ENCODE measurements at places on chromosomes 12 and 14.
A peak's percentile ranks its signal among the peaks of the same experiment; 100 is the strongest.

GRCh38 chr14:88258021-88258420, 65.0 kb downstream of the KCNK10 start:
- DNase-seq, result no peak

GRCh38 chr12:63841571-63841970, 2.9 kb upstream of the SRGAP1 start:
- DNase-seq, result no peak

DNA sequence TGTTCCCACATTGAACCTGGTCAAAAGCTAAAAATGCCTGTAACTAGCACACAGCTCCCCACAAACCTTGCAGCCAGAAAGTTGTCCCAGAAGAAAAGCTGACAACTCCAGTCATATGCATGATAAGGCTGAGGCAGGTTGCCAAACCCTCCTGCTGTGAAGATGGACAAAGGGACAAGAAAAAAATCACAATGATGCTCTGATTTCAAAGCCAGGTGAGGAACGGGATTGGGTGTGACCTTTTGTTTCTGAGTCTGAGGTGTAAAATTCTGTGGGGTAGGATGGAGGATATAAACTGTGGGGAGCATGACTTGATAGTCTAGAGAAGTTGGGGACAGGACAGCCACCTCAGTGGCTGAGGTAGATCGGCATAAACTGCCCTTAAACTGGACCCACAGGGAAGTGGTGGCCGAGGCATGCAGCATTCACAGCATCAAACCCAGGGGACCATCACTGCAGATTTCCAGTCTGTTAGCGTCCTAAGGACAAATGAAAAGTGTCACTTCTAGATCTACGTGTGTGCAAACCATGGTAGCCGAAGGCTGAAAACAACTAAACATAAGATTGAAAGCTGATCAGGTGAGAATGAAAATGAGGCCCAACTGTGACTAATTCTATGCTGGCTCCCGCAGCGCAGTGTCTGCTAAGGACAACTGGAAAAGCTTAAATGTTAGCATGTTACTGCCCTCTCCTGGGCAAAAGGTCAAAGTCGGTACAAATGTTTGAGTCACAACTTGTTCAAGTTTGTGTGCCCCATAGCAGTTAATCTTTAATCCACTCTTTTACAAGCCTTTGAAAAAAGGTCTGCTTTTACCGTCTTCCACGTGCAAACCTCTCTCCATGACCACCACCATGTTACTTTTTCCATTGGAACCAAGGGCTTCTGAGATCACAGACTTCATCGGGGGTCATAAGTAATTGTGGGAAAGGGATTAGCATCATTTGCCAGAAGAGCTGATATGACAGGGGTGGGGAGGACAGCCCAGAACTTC, 39.8 kb downstream of the GRIN2B start:
- no peak for DNase-seq

- DNase-seq, result no peak
Measured at GRCh38 chr12:108800591-108800990, 56.8 kb downstream of the SSH1 start.

DNA sequence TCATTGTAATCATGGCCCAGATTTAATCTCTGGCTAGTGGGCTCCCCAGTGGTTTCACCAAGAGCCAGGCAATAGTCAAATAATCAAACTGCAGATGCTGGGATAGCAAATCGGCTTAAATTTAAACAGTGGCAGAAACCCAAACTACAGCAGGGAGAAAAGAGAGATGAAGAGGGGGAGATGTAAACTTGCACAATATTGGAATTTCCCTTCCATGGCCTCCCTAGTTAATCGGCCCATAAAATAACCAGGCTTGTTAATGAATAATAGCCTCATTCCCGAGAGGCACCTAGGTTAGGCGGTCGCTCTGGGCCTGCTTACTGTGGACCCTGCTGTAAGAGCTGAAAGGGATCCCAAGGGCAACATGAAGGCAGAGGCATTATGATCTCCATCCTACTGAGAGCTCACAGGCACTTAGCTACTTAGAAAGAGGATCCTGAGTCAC, 116.2 kb downstream of the NUAK1 start:
- DNase-seq, result no peak

- no peak for DNase-seq
Measured at GRCh38 chr12:33330940-33331339, 108.7 kb downstream of the SYT10 start.

GRCh38 chr12:4037747-4038312, 164.6 kb upstream of the PARP11 start:
- no peak for DNase-seq

GRCh38 chr12:27277846-27278260, 33.8 kb downstream of the STK38L start:
- no peak for DNase-seq

DNA sequence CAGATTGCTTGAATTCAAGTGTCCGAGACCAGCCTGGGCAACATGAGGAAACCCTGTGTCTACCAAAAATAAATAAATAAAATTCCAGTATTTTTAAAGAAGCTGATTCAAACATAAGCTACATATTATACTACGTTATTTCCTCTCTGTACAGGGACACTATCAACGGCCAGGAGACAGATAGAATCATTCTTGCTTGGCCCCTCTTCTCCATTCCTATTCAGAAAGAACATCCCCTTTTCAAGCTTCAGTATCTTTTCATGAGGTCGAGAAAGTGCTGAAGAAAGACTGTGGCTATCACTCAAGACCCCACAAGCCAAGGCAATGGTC, 314 bp upstream of the DHRS7 start:
- no peak for DNase-seq

GRCh38 chr14:65208548-65208947, 106.2 kb upstream of the MAX start:
- no peak for DNase-seq

- no peak for DNase-seq
Measured at GRCh38 chr12:52010152-52010622, 3.4 kb downstream of the TAMALIN start.

DNA sequence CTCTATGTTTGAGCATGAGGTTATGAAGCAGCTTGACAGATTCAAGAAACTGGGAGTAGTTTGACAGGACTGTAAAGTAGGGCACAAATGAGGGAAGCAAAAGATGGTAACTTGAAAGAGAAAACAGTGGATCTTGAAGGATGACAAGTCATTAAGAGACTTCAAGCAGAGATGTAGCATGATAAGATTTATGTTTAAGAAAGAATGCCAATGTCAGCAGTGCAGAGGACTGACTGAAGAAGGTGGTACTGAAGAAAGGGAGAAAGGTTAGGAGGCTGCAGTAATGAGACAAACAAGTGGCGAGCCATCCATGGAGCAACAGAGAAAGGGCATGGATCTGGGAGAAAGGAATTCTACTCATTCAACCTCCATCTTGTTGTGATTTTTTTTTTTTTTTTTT, 120.2 kb upstream of the RAP1B start:
- DNase-seq, result no peak

DNA sequence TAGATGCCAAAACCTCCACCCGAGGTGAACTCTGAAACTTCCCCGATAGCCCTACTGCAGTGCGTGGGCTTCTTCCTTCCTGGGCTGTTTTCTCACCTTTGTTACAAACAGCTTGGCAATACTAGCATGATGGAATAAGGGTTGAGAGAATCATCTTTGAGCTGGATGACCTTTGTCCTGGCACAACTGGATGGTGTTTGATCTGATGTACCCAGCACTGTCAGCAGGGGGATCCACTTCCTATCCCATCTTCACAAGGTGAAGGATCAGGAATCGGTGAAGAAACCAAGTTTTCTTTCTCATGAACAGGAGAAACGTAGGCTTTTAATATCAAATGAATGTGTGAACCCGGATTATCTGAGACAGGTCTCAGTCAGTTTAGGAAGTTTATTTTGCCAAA, 19.5 kb upstream of the LRRC10 start:
- DNase-seq, result no peak

DNA sequence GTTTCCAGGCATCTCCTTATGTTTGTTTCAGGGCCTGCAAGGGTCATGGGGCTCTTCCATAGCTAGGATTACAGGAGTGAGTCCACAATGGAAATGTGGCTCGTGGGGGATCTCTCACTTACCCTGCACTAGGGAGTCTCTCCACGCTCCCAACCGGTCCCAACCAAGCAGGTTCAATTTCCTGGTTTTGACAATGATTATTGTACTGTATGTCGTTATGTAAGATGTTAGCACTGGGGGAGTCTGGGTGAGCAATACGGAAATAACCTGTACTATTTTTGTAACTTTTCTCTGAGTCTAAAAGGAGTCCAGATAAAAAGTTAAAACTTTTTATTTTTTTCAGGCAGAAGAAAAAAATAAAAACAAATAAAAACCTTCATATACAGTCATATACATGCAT, 325.7 kb upstream of the RGS6 start:
- no peak for DNase-seq

DNA sequence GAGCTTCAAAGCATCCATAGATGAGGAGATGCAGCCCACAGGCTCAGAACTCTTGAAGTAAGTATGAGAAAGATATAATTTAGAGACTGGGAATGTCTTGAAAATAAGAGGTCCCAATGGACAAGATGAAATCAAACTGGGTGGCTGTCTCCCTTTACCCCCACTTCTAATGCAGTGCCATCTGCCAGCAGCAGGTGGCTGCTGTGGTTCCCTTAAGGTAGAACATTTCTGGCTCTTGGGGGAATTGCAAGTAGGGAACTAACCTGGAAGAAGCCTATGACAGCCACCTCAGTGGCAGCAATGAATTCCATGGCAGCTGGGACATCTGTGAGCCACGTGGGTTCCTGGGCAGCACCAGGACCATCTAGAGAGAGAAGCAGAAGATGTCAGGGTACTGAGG, 648 bp downstream of the ERP27 start:
- no peak for DNase-seq

GRCh38 chr14:81436296-81437138, 36.4 kb upstream of the STON2 start:
- DNase-seq, result peak; percentile 52

DNA sequence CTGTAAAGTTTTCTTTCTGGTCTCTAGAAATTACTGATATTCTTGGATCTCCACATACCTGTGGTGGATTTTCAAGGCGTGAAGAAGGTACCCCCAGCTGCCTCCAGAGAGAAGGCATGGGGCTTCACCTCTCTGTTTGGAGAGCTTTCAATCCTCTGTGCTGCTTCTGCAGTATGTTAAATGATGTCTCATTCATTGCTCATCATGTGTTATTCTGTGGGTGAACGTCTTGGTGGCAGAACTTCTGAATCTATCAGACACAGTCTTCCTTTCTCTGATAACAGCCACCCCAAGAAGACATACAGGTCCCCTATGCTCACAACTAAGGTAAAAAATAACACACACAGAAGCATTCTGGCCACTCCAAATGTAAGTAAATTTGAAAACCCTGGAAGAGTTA, 221.3 kb upstream of the TMEM260 start:
- DNase-seq, result no peak

DNA sequence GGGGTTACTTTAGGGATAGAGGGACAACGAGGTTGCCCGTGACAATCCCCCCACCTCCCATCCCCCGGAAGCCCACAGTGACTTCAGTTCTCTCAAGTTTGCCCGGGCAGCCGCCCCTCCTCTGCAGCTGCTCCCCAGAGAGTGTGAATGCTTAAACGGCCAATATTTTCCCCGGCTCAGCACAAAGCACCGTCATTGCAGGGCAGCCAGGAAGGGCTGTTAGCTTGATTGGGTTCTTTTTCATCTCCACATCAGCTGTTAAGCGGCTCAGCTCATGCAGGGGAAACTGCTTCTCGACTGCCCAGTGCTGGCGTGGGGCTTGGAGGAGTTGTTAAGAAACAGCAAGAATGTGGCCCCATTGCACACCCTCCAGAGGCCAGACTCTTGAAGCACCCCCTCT, 120.5 kb upstream of the NCOR2 start:
- DNase-seq, result no peak

- no peak for DNase-seq
Measured at GRCh38 chr14:39488600-39488999, 56.4 kb upstream of the FBXO33 start.

- DNase-seq, result no peak
Measured at GRCh38 chr12:11896417-11896929, 174.3 kb upstream of the BCL2L14 start.

GRCh38 chr12:94925729-94926128, 77.8 kb downstream of the NDUFA12 start:
- DNase-seq, result no peak

- no peak for DNase-seq
Measured at GRCh38 chr12:83574142-83574541, 887.4 kb downstream of the TMTC2 start.

DNA sequence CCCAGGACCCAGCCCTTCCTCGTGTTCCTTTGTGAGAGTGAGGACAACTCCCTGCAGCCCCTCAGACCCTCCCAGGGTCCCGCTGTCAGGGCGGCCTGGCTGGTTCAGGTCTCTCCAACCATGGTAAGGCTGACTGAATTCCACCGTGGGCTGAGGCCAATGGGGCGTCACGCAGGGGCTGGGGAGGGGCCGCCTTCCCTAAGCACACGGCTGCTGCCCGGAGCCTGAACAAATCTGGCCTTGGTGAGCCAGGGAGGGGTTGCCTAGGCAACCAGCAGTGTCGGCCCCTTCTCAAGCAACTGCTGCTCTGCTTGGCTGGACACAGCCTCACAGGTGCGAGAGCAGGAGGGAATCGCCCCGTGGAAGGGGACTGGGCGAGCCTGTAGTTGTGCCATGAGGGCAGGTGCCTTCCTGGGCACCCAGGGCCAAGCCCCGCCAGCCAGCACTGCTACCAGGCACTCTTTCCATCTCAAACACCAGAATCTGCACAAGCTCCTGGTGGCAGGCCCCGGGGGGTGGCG, 37.0 kb upstream of the GALNT9 start:
- DNase-seq, result no peak

DNA sequence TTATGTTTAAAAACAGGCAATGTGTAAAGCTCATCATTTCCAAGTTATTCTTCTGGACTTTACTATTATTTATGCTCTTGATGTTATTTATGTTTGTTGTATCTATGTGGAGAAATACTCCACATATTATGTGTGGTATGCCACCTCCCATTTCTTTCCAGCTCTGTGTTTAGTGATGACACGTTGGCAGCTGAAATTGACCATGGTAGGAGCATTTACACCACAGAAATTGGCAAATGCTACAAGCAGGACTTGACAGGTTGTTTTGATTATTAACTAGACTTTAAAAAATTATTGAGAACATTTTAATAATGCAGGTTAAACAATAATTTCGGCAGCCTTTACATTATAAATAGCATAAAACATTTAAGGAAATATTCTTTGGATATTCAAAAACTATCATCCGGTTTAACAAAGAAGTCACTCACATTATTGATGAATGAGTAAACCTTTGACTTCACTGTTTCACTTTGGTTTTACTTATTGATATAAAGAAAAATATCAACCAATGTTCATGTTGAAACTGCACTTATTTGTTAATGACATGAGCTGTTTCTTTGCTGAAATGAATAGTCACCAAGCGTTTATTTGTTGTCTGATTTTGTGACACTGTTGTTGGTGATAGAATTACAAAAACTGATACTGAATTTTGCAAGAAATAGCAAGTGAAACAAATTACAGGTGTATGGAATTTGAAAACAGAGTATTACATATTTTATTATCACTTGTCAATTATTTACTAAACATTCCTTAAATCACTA, 76.8 kb downstream of the HMGA2 start:
- no peak for DNase-seq

DNA sequence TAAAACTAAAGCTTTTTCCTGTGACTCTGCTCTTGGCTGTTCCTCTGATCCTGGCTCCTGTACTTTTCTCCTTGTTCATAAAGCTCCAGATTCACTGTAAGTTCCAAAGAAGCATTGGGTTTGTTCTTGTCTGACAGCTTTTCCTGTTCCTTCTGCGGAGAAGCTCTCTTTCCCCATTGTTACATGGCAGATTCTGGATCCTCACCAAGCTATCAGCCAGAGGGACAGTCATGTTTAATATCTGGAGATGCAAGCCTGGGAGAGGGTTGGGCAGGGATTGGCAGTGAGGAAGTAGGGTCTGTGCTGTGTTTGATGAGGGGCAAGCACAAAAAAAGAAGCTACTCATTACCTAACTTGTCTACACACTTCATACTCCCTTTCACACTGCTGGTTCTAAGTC, 107.9 kb downstream of the AKAP6 start:
- no peak for DNase-seq

All from stimulated activated CD4-positive, alpha-beta T cell treated with anti-CD3 and anti-CD28 coated beads, Interleukin-4, amount 100 ng/mL, for 4 hours (primary cell).